ENCODE measurements at places on chromosomes 13 and 19.

DNA sequence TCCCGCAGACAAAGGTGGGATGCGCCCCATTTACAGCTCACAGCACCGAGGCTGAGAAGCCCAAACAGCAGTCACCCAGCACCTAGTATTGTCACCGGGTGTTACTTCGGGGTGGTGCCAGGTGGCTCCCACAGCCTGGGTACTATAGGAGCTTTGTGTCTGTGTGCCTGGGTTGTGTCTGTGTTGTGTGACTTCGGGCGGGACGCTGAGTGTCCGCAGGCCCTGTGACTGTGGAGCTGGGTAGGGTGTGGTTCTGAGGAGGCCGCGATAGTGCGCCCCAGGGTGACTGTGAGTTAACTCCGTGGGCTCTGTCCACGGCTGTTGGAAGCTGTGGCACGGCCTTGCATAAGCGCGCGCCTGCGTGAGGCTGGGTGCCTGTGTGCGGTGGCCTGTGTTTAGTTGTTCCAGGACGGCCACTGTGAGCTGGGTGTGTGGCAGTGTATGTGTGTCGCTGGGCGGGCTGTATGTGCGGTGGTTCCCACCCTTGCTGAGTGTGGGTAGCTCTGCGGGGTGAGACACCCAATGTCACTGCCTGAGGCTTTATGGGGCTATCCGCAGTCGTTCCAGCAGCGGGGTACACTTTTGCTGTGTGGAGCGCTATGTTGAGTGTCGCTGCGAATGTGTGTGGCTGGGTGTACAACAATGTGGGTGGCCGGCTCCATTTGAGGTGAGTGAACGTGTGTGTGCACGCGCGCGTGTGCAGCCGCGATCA, 559 bp upstream of the SSBP4 start:
- DNase-seq, result no peak

GRCh38 chr13:30607908-30608307, 9.8 kb upstream of the USPL1 start:
- no peak for DNase-seq

- DNase-seq, result no peak
These were observed 8.0 kb downstream of the MAP2K2 start for GRCh38 chr19:4115818-4116385.

DNA sequence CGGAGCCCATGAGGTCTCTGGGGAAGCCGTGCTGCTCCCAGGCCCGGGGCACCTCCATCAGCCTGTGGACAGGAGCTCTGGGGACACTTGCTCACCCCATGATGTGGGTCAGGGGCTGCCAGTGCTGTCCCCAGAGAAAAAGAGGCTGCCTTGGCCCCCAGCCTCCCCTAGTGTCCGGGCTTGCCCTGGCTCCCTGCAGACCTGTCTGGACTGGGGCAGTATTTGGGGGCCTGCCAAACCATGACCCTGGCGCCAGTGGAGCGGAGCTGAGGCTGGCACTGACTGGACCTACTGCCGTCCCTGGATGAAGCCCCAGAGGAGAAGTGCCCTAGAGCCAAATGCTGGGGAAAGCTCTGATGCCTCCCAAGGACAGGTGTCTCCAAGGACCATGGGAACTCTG, 30.4 kb downstream of the ELAVL1 start:
- no peak for DNase-seq

DNA sequence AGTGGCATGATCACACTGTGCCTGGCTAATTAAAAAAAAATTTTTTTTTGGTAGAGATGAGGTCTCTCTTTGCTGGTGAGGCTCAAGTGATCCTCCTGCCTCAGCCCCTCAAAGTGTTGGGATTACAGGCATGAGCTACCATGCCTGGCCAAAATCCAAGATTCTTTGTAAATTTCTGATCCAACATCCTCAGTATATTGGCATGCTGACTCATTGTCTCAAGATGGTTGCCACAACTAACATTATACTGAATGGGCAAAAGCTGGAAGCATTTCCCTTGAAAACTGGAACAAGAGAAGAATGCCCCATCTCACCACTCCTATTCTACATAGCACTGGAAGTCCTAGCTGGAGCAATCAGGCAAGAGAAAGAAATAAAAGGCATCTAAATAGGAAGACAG, 100.0 kb downstream of the KLF5 start:
- no peak for DNase-seq

- DNase-seq, result no peak
These were observed 8.5 kb downstream of the PLEKHJ1 start for GRCh38 chr19:2227415-2228156.

- peak; percentile 96 for DNase-seq
These were observed 10.2 kb downstream of the STAP2 start for GRCh38 chr19:4328243-4328990.

GRCh38 chr13:51793570-51794271, 10.2 kb downstream of the DHRS12 start:
- DNase-seq, result no peak

GRCh38 chr13:46712524-46712923, 84.4 kb downstream of the ESD start:
- no peak for DNase-seq

DNA sequence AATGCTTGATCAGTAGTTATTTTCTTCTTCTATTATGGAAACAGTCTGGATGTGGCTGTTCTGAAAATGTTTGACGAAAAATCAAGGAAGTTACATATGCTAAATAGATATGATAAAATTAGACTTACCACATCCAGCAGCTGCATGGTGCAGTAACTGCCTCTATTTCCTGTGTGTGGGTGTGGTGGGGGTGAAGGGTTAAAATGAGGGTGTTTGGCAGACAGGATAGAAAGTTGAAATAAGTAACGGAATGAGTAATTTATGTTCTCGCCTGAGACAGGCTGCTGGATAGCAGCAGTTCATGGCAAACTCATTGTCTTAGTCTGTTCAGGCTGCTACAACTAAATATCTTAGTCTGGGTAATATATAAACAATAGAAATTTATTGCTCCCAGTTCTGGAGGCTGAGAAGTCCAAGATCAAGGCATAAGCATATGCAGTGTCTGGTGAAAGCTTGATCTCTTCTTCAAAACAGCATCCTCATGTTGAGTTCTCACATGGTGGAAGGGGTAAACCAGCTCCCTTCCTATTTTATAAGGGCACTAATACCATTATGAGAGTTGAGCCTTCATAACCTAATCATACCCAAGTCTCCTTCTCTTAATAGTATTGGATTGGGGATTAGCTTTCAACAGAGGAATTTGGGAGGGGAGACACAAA, 1248.9 kb downstream of the SLITRK5 start:
- DNase-seq, result no peak

DNA sequence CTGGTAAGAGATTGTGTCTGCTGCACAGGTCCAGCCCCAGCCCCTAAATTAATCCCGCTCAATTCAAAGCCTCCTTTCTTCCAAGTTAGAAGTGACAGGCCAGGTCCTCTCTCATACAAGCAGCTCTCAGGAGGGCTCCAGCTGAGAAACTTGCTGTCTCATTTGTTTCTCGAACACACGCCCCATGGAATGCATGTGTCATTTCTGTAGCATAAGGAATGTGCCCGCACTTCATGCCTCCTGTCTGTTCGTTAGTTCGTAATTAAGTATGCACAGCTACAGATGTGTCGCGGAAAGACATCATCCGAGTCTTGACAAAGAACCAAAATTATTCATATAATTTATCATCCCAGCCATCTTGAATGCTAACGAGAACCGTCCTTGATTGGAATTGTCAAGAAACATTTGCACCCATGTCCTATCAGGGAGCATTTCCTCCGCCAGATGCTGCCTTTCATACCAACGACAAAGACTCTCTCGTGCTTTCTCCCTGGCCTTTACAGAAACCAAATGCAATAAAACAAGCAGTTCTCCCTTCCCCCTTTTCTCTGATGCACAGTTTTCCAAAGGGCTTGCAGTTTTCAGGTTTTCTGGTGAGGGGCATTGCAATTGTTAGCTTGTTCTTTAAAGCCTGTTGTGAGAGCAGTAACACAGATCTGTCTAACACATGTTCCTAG, 133.5 kb downstream of the UQCRFS1 start:
- DNase-seq, result no peak

GRCh38 chr19:23887642-23888041, 27.0 kb upstream of the ZNF726 start:
- no peak for DNase-seq

GRCh38 chr13:99500839-99501183, 461 bp upstream of the TM9SF2 start:
- DNase-seq, result peak; percentile 3

- DNase-seq, result no peak
These were observed 56.8 kb downstream of the DOCK9 start for GRCh38 chr13:98921015-98921580.

- no peak for DNase-seq
These were observed 26.4 kb downstream of the C13orf46 start for GRCh38 chr13:113947311-113948033.

DNA sequence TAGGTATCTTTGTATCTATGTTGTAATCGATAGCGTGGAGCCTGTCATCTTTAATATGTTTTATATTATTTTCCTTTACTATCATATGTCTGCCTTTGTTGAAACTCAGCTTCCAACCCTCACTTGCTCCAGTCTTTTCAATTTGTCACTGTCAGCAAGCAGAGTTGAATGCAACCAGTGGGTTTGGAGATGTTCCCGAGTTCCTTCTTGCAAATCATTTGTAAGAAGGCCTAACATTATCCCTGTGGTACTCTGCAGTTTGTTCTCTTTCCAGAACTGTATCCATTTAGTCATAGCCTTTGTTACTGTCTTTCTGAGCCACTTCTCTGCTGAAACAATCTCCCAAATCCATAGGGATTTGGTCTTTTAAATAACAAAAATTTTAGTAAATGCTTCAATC, 41.8 kb downstream of the RNASEH2B start:
- no peak for DNase-seq

GRCh38 chr19:40380199-40381037, 9.6 kb downstream of the HIPK4 start:
- no peak for DNase-seq

GRCh38 chr13:44876782-44877324, 112.4 kb downstream of the NUFIP1 start:
- peak; percentile 24 for DNase-seq

DNA sequence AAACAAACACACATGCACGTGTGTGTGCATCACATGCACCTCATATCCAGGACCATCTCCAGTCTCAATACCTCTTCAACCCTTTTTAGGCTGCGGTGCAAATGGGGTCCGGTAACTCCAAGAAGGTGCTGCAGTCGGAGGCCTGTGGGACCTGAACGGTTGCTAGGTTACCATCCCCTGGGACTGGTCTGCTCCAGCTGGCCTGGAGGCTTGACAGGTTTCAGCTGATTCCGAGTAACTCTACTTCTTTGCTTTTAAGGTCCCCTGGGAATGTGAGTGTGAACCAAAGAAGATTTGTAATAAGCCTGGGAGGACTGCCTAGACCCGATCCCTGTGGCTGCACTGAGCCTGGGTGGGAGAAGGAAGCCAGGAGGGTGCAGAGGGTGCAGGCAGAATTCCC, 117.5 kb downstream of the CCNA1 start:
- no peak for DNase-seq

DNA sequence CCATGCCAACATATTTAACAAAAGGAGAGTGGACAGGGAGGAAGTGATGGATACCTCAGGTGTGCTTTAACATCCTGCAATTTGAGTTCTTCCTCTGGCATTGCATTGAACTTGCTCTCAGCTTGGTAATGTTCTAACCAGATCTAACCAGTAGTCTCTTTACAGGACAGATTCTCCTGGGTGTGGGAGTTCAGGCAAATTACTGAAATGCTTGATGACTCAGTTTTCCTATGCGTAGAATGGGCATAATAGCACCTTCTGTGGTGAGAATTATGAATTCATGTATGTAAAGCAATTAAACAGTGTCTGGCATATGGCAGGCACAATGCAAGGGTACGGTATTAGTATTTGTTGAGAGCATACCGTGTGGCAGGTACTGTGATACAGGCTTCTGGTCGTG, 3.6 kb downstream of the AKAP11 start:
- no peak for DNase-seq

- DNase-seq, result no peak
These were observed 6.7 kb downstream of the CAMSAP3 start for GRCh38 chr19:7602240-7602934.

DNA sequence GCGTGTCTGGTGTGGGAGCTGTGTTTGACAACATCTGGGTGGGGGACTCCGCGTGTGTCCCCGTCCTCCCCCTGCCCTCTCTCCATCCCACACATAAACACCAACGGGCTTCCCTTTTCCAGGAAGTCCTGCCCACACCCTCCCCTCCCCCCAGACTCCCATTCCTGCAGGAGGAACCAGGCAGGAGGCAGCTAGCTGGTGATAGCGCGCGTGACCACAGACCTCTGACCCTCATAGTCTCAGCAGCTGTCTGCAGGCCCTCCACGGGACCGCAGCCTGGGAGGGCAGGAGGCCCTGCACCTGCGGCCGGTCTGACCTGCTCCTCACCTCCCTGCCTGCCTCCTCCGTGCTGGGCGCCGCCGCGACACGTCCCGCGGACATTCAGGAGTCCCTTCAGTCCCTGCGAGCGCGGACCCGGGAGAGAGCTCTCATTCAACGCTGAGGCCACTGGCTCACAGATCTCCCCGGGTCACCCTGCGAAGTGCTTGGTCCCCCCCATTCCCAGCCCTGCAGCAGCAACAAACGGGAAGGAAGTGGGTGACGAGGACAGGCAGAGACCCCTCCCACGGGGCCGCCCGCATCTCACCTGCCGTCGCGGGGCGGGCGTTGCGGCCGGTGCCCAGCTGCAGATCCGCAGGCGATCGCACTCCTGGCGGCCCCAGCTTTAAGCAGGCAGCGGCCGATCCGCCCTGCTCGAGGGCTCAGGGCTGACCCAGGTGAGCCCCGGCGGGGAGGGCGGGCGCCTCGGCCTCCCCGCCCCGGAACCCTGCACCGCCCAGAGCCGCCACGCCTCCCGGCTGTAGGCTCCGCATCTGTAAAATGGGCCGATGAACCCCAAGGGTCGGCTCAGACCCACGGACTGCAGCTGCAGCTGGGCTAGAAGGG, 1.1 kb upstream of the ACP5 start:
- peak; percentile 25 for DNase-seq

GRCh38 chr19:47230054-47230920, 712 bp downstream of the BBC3 start:
- peak; percentile 67 for DNase-seq

Data from endothelial cell (in vitro differentiated cells).